Stromal cell of bone marrow (primary cell): ENCODE measurements at places on chromosomes 2 and 18.

GRCh38 chr2:28391564-28392296, 928 bp upstream of the FOSL2 start:
- DNase-seq = peak; percentile 85

GRCh38 chr2:187874786-187875185, 320.6 kb upstream of the TFPI start:
- no peak for DNase-seq

- peak; percentile 53 for DNase-seq
These were observed 38.7 kb downstream of the PKDCC start for GRCh38 chr2:42086500-42086953.

DNA sequence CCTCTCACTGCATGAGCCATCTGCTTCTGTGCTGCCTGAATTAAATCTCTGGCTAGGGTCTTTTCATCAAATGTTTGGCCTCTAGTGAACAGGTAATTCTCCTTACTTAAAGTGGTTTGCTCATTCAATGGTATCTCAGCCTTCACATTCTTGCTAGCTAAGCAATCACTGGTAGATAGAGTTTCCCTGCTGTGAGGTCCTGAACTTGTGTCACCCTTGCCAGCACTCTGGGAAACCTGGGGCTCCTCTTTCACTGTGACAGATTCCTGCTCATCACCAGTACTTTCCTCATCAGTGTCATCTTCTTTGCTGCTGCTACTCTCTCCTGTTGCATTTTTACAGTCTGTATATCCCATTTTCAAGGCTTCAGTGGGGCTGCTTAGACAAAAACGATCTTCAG, 69.1 kb upstream of the DTNB start:
- DNase-seq = no peak

DNA sequence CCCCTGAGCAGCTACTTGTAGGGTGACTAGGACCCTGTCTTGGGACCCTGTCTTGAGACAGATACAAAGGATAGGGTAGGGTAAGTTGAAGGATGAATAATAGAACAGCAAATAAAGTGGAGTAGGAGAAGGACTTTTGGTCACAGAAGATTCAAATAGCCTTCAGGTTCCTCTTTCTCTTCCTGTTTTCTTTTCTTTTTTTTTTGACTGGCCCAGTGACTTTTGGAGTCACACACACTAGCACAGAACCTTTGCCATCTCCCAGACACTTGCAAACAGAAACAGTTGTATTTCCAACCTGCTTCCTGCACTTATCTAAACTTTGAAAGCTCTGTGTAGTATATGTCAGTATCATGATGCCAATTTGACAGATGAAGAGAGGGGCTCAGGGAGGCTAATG, 108.2 kb downstream of the TDRD15 start:
- no peak for DNase-seq

DNA sequence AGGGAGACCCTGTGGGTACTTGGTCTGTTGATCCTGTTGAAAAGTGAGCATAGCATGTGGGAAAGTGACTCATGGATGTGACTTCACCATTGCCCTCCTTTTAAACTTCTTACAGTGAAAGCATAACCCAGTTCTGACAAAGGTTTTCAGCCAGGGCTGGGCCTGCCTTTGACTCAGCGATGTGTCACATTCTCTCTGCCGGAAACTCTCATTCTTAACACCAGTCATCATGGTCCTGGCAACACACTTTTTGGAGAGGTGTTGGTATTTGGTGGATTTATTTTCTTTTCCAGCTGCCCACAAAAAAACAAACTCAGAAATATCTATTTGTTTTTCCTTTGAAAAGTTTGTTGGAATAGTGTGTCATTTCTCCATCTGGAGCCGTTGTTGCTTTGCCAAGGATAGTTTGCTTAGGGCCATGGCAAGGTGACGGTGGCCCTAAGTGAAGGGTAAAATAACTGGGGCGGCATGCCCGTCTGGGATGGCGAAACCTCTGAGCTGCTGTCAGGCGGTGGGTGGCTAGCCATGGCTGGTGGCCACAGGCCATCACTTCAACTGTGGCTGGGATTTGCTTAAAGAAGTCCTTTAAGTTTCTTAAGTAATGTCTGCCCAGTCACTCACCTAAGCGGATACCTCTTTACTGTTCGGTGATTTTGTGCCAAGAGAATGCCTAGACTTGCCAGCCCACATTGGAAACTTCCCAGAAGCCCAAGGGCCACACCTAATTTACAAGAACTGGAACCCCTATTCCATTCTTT, 123.3 kb downstream of the LTBP1 start:
- peak; percentile 98 for DNase-seq

DNA sequence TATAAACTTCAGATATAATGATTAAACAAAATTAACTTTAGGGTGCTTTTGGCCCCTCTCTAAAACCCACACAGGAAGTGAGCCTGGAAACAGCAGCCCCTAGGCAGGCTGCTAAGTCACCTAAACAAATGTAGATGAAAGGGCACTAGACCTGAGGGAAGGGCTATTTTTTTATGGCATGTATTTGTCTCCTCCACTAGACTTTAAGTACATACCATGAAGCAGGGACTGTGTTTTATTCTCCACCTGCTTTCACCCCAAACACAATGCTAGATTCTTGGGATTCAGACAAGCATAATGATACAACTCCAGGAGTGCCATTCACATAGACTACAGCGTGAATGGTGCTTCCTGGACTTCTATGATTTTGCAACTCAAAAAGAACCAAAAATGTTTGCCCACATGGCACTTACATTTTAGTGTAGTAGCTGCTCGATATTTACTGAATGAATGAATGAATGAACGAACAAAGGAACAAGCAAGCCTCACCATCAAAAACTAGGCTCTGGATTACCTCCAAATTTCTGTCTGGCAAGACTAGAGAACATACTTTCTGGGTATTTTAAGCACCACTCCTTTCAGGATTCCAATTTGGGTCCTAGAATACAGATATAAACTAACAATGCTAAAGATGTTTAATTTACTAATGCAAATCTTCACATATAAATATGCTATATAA, 10.1 kb downstream of the ATAD2B start:
- DNase-seq = no peak

GRCh38 chr18:3511980-3512379, 62.0 kb downstream of the TGIF1 start:
- peak; percentile 58 for DNase-seq

GRCh38 chr2:100813527-100813926, 6.4 kb upstream of the NPAS2 start:
- DNase-seq = no peak

- no peak for DNase-seq
These were observed 2.4 kb upstream of the TMEM178A start for GRCh38 chr2:39663187-39663930.

DNA sequence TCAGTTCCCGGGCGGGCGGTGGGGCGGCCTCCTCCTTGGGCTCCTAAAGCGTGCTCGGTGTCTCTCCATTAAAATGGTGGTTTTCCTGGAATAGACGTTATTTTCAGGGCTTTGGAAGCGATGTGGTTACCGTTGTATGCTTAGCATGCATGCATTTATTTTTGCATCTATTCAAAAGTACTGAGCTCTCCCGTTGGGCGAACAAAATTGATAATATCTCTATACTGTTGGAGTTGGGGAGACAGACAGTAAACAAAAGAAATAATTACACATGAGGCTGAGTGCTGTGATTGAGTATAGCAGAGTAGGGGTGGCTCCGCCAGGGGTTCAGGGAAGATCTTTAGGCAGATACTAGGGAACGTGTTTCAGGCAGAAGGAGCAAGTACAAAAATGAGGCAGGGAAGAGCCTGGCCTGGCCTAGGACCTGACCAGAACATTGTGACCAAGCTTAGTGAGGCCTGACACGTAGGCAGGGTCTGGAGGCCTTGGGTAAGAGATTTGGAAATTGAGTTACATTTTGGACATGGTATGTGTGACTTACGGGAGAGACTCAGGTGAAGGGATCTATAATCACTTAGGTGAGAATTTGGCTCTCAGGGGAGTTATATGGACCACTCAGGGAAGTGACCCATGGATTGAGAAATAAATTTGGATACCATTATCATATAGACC, 674 bp downstream of the NCAPH start:
- DNase-seq = no peak

GRCh38 chr2:42195559-42195958, 26.4 kb downstream of the EML4 start:
- DNase-seq = no peak

GRCh38 chr2:47654790-47655562, 128.0 kb upstream of the MSH6 start:
- no peak for DNase-seq
